SIG-M5 (cell line): ENCODE measurements at places on chromosomes 5 and 9.

GRCh38 chr5:57504357-57504756, 21.7 kb upstream of the ACTBL2 start:
- DNase-seq, result no peak

DNA sequence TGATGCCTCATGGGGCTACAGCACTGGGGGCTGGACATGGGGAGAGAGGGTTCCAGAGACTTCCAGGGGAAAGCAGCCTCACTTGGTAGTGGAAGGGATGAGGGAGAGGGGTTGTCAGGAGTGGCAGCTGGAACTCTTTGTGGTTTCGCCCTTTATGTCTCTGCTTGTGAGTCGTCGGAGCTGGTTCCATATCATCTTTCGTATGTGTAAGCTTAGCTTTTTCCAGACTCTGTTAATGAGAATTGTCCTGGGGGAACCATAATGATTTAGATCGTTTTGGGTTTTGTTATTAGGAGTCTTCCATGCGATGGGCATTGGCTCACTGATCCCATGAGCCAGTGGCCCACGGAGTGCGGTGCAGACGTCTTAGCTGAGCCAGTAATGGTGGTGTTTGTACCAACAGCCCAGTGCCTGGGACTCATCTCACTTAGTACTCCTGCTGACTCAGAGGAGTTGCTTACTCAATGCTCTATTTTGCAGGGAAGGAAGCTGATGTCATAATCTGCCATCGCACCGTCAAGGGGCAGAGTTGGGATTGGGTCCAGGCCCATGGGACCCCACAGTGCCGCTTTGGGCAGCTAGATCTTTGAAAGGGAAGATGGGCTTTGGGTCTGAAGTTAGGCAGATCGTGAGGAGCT, 48.5 kb downstream of the NEK6 start:
- no peak for DNase-seq

- DNase-seq, result no peak
These were observed 20.8 kb downstream of the STKLD1 start for GRCh38 chr9:133396952-133397351.

- no peak for DNase-seq
These were observed 170.4 kb downstream of the TTC39B start for GRCh38 chr9:15136646-15137045.

DNA sequence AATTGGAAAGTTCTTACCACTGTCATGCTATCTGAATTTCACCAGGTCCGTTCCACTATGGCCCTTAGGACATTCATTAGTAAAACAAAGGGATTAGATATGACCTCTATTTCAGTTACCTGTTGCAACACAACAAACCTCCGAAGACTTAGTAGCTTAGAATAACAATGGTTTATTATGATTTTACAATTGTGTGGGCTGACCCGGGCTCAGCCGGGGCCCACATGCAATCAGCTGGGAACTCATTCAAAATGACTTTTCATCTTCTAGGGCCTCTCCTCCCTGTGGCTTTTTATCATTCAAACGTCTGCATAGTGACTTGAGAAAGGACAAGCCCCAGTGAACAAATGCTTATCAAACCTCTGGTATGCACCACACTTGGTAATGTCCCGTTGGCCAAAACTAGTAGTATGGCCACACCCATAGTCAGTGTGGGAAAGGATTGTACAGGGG, 2.3 kb upstream of the FBXW11 start:
- no peak for DNase-seq

DNA sequence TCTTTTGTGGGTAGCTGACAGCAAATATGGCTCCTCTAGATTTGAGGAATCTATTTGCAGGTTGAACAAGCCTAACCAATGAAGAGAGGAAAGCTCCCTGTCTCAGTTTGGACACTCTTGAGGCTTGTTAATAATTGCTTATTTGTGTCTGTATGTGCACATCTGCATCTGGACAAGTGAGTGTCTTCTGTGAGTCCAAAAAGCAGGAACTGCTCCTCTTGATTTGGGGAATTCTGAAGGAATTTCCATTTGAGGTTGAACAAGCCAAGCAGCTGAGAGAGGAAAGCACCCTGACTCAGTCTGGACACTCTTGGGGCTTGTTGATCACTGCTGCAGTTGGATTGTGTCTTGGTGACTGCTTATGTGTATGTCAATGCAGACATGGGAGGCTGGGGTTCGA, 211.6 kb downstream of the DTWD2 start:
- no peak for DNase-seq

DNA sequence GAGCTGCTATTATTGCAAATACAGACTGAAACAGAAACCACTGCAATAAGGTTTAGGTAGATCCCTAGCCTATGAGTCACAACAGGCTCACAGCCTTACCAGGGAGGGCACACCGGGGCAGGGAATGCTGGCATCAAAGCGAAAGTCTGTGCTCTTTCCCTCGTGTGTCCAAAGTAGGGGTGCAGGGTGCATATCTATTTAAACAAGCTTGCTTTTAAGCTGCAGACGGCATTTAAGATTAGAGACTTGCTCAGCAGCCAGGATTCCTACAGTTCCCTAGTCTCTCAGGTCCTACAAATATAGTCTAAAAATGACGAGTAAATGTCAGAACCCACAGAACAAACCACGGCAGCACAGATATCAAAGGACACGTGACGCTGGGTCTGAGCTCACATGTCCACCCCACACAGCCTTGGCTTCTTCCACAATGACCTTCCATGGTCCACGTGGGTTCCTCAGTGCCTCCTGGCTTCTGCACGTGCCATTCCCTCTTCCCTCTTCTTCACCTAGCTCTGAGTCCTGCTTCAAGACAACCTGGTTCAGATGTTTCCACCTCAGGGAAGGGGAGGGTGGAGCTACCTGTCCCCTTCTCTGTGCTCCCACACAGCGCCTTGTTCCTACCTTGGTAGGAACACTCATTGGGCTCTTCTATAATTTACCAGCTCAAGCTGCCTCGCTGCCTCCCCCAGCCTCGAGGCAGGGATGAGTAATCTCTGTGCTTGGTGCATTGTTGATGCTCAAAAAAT, 193.2 kb downstream of the MAPKAP1 start:
- DNase-seq, result no peak

DNA sequence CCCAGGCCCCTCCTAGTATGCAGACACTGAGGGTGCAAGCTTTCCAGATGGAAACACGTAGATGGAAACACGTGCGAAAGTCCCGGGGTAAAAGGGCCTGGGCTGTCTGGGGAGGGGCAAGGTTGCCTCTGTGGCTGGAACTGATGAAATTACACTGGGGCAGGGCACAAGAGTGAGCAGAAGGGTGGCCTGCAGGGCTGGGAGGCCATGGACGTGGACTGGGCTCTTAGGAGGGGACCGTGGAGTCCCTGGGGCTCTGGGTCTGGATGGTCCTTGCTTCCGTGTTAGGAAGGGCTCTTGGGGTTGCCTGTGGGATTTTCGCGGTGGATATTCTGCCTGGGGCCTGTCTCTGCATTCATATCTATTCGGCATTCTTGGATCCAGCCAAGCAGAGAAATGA, 63.3 kb downstream of the IRX1 start:
- no peak for DNase-seq

DNA sequence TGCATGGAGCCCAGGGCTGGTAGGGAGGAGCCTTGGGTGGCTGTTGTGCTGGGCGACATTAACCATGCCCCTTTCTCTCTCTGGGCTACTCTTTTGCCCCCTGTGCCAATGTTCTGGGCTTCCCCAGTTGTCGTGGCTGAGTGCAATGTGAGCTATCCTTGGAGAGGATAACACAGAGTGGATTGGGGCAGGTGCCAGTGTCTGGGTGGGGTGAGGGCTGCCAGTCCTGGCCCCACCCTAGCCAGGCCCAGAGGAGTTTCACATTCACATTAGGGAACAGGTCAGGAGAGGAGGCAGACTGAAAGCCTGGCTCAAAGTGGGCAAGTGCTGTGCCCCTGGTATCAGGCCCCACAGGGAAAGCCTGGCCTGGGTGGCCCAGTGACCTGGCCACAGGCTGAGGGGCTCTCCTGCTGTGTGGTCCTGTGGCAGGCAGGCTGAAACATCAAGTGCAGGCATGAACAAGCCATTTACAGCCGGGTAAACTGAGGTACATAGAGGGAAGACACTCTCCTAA, 7.5 kb upstream of the NDST1 start:
- no peak for DNase-seq

GRCh38 chr5:106451998-106452397, 1218.7 kb downstream of the EFNA5 start:
- DNase-seq, result no peak

DNA sequence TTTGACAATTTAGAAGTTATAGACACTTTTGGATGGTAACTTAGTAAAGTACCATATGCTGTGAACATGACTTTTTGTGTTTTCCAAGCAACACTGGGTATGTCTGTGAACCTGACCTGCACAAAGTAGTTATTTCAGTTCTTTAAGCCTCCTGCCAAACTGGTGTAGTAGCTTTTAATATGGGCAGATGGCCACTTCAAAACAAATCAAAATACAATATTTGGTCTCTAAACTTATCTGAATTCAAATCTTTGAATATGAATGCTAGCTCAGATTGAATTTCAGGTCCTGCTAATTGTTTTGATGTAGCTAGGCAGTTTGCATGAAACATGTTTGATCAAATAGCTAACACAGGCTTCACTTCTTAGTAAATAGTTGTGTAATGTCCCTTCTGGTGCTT, 1176.7 kb upstream of the CDH9 start:
- DNase-seq, result no peak

DNA sequence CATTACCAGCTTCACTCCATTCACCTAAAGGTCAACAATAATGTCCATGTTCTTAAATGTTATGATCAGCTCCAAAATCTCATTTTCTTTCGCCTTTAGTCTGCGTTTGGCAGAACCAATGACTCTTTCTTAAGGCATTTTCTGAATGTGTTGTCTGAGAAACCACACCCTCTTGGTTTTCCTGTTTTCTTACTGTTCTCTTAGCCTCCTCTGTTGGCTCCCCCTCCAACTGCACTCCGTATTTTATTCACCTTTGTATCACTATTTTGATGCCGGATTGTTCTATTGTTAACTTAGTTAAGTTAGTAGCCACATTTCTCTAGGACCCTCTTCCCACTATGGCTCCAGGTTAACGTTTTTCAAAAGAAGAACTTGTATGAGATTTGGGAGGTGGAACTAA, 185.6 kb downstream of the DMAC1 start:
- no peak for DNase-seq

- DNase-seq, result no peak
These were observed 407.7 kb upstream of the IRX1 start for GRCh38 chr5:3187771-3188425.

- DNase-seq, result no peak
These were observed 15.0 kb downstream of the PSD2 start for GRCh38 chr5:139810341-139811273.

DNA sequence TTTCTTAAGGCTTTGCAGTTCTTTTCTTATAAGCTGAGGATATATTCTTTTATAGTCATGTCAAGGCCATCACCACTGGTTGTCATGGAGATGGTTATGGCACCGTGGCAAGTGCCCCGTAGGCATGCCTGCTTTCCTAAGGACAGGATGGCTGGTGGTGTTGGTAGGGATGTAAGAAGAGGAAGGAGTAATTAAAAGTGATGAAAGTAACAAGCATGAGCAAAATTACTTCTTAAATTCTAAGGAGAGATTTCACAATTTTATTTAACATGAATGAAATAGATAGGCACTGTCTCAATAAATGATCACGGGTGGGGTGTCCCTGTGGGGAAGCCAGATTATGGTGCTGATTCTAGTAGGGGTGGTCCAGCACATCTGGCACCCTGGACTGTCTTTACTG, 290.2 kb upstream of the KLF4 start:
- DNase-seq, result no peak

DNA sequence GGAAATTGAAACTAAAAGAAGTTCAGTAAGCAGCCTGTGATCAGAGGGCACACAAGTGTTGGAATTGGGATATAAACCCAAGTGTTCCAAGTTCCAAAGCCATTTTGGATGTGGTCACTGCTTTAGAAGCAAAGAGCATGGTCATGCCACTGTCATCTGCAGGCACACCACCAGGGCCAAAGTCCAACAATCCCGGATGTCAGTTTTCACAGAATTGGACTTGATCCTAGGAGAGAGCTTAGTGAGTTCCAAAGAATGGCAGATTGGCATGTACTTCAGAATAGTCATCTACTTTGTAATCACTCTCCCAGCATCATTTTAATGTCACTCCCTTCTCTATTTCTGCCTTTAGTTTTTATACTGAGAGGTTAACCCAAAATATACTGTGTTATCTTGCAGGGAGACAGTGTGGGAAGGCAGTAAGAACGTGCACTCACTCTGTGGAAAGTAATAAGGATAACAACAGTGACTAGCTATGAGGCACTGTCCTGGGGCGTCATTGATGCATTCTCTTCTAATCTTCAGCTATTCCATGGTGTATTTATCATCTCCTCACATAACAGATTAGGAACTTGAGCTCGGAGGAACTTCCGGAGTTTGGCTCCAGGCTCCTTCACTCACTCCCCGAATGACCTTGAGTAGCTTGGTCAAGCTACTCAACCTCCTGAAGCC, 388.0 kb downstream of the ACTL7B start:
- no peak for DNase-seq

GRCh38 chr5:59863777-59864176, 29.7 kb downstream of the PDE4D start:
- DNase-seq, result no peak

GRCh38 chr5:763397-763796, 21.1 kb downstream of the ZDHHC11B start:
- no peak for DNase-seq

DNA sequence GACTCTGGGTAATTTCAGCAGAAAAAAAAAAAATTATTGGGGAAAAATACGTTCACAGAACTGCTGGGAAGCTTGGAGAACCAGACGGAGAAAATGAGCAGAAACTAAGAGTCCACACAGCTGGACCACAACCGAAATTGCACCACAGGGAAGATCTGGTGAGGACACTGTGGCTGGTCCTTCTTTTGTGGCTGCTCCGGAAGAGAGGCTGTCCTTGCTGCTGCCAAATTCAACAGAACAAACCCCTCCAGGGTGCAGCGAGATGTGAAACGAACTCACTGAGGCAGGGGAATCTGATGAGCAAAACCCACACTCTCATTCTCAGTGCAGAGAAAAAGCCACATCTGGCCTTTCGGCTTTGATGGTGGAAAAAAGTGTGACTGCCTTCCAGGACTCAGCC, 200.0 kb downstream of the ACTL7B start:
- DNase-seq, result no peak

DNA sequence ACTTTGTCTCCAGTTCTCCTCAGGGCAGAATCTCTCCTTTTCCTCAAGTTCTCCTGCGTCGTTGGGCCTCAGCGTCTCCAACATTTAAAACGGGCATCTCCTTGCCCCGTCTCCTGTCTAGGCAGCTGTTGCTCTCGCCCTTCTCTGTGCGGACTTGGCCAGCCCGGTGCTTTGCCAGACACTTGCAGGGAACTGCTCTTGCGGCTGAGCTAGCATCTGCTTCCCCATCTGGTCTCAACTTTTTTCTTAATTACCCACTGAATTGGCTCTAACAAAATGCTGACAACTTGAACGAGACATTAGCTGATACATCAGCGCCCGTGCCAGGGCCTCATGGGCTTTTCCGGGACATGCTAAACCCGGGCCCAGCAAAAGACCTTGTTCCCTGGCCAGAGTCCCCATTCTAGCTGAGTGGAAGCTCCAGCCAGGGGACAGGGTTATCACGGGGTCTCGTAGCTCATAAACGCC, 25.1 kb downstream of the ZNF618 start:
- no peak for DNase-seq
